Head of caudate nucleus (tissue), 42 donors: ENCODE measurements at places on chromosomes 2 and 18.

DNA sequence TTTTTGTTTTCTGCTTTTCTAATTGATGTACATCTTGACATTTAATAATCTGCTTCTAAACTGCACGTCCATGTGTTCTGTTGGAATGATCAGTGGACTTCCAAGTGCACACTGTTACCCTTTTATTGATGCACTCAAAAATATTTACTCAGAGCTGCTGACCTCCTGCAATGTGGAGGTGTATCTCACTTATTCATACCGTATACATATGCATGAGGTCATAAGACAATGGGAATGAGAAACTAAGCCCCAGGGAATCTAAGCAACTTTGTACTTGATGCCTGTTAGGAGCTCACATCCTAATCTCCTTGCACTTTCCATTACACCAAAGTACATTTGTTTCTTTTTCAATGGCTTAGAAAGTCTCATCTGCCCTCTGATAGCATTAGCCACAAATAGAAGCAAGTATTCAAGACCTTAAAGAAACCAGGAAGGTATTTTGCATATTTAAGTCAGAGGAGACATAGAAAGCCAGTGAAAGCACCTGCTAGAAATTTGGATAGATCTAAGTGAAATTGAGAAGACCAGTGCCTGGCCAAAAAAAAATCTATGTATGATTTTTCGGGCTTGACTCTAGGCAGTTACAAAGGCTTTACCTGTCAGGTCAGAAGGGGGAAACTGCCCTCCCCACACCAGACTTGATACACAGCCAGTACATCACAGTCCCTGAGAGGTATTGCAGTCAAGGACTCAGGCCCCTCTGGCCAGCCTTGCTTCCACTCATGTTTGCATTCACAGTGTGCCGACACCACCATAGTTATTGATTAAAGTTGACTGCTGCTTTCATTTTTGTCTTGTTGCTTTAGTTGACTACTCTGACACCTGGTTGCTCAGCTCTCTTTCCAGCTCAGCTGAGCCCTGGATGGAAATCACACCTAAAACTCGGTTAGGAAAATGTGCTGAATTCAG, 391.7 kb upstream of the CYRIA start:
- no peak for DNase-seq

DNA sequence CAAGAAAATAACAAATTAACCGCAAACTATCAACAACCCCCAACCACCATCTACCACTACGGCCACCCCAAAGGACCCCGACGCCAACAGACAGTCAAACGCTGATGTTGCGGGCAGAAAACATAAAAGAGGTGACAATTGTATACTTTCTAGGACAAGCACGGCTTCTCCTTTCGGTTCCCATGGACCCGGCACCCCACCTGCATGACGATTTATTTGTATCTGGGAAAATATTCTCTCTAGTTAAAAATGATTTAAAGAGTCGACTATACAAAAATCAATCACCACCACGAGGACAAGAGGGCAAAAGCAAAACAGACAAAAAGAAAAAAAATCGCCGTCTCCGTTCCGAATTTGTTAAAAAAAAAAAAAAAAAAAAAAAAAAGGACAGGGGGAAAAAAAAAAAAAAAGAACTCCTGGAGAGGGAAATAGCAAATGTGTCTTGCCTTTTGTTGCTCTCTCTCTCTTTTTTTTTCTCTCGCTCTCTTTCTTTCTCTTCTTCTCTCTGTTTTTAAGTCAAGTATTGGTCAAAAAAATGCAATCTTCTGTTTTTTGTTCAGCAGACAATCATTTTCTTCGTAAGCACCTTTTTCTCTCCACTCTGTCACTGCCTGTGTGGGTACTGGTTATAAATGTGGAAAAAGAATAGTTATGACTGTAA, 3.6 kb downstream of the SIX3 start:
- no peak for DNase-seq

DNA sequence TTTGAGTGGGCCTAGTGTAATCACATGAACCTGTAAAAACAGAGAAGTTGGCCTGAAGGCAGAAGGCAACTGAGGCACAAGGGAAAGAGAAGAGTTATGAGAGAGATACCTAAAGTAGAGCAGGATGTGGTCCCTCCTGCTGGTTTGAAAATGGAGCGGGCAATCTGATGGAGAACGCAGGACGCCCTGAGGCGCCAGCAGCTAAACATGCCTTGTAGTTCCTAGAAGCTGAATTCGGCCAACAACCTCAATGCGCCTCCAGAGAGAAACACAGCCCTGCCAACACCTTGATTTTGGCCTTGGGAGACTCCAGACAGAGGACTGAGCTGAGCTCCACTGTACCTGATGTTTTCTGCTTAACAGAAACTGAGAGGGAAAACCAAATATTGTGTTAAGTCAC, 469.9 kb downstream of the SOCS6 start:
- no peak for DNase-seq

GRCh38 chr2:130846686-130847375, 10.1 kb downstream of the ARHGEF4 start:
- DNase-seq = no peak

DNA sequence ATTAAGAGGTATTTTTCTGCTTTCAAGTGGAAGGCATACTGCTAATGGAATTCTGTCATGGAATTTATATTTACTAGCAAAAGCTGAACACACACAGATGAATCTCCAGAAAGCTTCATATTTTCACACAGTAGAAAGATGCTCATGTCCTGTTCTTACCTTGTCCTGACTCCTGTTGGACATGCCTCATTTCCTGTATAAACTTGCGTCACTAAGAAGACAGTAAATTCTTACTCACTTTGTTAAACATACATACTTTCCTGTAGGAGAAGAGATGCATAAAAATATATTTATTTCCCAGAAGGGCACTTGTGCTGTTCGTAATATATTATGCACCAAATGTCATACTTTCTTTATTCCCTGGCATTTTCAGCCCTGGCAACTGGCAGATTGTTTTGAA, 238.3 kb upstream of the RASGRP3 start:
- DNase-seq = no peak

GRCh38 chr2:157085522-157085921, 172.0 kb upstream of the GALNT5 start:
- no peak for DNase-seq

- peak; percentile 5 for DNase-seq
Observed at GRCh38 chr2:39625193-39625926, 40.4 kb upstream of the TMEM178A start.

- no peak for DNase-seq
Observed at GRCh38 chr2:12979066-12979465, 262.3 kb downstream of the TRIB2 start.

- DNase-seq = no peak
Observed at GRCh38 chr2:74418312-74418711, 3.1 kb downstream of the C2orf81 start.

DNA sequence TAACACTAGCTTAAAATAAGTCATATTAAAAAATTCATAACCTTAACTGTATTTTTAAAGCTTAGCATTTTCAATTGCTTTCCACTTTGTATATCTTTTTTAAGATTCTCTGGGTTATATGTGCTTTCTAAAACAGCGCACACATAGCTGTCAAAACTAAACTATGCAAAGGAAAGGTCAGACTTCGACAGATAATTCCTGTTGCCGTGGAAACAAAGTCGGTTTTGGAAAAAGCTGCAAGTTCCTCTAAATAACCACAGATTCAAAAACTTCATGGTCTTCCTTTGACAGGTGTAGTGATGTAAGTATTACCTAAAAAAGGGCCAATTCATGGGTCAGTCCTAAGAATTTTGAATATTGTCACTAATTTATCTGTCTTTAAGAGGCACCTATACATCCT, 249.6 kb upstream of the TFPI start:
- DNase-seq = no peak

DNA sequence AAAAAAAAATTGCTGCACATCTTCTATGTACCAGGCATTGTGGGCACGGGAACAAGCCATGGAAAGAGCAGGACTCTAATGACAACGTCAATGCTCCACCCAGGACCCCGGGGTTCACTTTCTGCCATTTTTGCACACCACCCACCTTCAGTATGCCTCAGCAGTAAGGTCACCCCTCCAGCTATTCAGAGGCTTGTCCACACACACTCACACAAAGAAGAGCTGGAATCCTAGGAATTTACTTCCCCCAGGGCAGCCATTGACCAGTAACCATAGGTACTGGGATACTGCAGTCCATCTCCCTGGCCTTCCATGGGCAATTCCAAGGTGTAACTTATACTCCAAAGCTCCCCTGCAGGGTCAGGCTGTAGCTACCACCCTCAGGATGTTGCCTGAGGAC, 170.8 kb downstream of the SUCLG1 start:
- no peak for DNase-seq

GRCh38 chr2:105576050-105576439, 168.7 kb upstream of the NCK2 start:
- no peak for DNase-seq

DNA sequence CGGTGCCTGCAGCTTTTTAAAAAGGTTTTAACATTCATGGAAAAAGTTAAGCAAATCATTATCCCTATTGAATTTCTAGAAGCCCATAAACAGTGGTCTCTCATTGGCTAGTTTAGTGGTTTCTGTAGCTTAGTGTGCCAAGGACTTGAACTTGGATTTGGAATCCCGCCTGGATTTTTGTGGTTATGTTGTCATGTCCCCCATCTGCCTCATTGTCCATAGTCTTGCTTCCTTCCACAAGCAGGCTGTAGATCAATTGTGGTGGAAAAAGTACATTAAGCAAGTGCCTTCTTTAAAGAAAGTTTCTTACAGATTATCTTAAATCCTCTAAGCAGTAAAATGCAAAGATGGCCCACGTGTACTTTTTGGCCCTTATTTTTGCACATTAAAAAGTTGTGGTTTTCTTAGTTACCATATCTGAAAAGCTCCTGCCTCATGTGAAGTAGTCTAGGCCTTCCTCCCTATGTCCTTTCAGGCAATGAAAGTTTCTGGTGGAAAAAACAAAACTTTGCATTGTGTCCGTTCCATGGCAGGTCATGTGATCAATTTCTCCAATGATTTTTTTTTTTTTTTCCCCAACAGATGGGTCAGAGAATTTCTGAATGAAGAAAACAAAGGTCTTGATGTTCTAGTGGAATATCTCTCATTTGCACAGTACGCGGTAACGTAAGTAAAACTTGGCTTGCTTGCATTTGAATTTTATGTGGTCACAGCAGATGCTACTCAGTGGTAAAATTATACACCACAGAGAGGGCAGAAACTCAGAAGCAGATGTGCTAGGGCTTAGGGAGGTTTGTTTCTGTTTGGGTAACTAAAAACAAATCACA, 158.9 kb downstream of the PRPF40A start:
- no peak for DNase-seq

DNA sequence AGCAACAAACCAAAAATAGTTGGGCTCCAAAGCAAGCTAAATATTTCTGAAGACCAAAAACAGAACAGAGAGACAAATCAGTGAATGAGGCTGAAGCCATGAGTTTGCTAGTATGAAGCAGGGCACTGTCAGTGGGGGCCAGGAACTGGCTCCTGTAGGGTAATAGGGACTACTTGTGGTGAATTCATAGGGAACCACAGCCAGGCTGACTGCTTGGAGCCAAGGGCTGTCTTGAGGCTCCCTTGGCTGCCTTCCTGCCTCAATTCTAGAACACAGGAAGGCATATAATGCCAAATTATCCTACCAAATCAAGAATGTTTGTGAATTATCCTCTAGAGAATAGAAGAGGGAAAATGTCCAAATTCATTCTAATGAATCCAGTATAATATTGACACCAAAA, 406.0 kb downstream of the CCDC85A start:
- no peak for DNase-seq

- no peak for DNase-seq
Observed at GRCh38 chr2:135954020-135954601, 31.3 kb downstream of the DARS1 start.

DNA sequence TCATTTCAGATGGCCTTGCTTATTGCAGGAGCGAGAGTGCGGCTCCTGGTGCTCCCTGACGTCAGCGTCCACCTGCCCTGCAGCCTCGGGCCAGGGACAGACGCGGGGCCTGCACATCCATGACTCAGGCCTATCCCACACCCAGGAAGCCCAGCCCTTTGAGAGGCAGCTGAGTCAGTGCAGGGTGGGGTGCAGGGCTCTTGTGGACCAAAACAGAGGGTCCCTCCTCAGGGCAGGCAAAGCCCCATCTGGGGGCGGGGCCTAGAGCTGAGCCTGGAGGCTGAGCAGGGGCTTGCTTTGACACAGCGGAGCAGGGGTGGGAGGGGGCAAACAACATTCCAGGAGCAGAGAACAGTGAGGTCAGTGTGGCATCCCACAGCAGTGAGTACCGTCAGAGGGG, 7.7 kb upstream of the ARHGEF4 start:
- no peak for DNase-seq

DNA sequence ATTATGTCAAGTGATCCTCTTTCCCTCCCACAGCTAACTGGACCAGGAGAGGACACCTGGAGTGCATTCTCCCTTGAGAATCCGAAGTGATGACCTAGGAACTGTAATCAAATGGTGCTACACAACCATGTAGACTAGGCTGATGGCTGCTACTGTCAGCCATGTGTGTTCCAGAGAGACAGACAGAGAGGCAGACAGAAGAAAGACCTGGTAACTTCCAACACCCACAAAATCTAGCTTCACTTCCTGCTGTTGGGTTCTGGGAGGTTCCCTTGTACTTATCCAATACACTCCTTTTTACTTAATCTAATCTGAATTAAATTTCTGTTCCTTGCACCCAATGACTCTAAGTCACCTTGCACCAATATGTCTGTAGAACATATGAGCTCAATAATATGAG, 72.3 kb downstream of the AAK1 start:
- no peak for DNase-seq

- no peak for DNase-seq
Observed at GRCh38 chr2:18214936-18215335, 336.5 kb downstream of the KCNS3 start.

DNA sequence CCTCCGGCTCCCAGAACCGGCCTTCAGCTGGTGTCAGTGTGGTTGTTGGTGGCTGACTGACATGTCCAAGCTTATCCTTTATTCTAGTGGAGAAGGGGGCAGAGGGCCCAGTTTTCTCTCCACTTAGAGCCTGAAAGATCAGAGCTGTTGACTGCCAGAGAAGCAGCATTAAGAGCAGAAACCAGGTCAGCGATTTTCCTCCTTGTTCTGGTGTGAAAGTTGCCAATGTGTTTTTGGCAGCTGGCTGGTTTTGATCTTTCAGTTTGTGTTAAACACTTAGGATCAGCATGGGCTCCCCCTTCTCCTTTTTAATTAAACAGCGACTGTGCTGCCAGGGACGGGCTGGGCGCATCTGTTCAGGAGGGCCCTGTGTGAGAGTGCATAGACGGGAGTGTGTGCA, 100.9 kb downstream of the ASAP2 start:
- no peak for DNase-seq

DNA sequence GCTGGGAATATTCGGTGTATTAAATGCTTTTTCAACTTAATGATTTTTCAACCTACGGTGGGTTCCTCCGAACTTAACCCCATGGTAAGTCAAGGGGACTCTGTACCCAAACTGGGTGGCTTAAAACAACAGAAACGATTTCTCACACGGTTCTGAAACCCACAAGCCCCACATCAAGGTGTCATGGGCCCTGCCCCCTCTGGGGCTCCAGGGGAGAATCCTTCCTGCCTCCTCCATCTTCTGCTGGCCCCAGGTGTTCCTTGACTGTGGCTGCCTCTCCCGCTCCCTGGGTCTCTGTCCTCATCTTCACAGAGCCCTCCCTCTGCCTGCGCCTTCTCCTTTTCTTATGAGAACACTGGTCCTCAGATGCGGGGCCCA, 301.3 kb upstream of the SALL3 start:
- no peak for DNase-seq

- DNase-seq = no peak
Observed at GRCh38 chr2:3257826-3258225, 119.8 kb downstream of the EIPR1 start.
